ENCODE measurements at places on chromosomes 16 and 17.

DNA sequence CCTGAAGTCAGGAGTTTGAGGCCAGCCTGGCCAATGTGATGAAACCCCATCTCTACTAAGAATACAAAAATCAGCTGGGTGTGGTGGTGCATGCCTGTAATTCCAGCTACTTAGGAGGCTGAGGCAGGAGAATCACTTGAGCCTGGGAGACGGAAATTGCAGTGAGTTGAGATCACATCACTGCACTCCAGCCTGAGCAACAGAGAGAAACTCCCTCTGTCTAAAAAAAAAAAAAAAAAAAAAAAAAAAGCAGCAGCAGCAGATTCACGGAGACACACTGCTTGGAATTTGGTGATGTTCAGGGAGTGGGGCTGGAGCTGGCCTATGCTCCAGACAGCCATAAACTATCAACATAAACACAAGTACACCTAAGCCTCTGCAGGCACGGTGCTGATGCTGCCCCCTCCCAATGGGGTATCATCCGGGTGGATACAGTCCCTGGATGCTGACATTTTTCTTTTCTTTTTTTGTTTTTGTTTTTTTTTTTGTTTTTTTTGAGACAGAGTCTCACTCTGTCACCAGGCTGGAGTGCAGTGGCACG, 39.6 kb upstream of the RHOT1 start:
- no peak for DNase-seq

DNA sequence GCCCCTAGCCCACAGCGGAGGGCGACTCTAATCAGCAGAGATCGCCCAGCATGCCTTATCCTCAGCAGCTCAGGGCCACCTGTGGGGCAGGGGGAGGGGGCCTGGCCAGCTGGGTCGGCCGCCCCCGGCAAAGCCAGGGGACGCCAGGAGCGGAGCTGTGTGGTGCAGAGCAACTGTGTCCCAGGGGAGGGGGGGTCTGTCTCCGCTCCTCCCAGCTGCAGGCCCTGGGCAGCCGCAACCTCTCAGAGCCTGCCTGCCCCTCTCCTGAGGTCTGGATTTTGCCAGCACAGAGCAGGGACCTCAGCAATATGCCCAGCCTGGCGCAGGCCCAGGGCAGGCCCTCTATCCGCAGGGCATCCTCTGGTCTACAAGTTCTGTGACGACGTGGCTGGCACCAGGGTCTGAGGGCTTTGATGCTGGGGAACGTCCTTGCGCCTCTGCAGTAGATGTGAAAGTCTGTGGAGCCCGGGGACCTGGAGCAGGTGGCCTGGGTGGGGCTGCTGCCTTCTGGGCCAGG, 36.5 kb upstream of the SLC38A10 start:
- no peak for DNase-seq

GRCh38 chr16:55330781-55331647, 7.0 kb downstream of the IRX6 start:
- no peak for DNase-seq

DNA sequence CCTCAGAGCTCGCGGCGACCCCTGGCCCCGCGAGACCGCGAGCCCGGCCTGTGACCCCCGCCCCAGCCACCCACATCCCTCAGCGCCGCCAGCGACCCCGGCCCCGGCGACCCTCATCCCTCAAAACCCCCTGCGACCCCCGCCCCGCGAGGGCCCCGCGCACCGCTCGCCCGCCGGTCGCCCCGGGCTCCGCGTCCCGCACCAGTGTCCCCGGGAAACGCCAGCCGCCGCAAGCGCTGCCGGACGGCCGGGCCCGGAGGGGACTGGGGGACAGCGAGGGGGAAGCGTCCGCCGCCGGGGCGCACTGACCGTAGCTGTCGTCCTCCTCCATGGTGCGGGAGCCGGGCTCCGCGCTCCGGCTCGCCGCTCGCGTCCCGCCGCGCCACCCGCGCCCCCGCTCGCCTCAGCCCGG, at the start of gene CYTH1:
CYTH1 (minus strand) TSS at position 381 of the 412 bp plus-strand sequence; CDS start at position 331, 50 bp downstream.
- DNase-seq = no peak

DNA sequence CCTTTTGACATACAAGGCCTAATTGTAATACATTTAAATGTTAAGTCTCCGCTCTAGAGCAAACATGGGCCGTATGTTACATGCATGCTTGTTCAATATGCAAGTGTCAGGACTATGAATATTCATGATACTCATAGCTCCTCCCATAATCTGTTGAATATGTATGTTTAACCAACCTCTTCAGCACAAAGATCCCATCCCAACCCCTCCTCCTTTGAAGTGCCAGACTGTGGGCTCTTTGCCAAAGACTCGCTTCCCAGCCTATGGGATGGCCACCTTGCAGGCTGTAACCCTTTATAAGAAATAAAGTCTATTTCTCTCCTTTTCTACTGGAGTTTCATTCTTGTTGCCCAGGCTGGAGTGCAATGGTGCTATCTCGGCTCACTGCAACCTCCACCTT, 156.2 kb downstream of the ABCC12 start:
- DNase-seq = no peak

Data from activated CD4-positive, alpha-beta T cell treated with anti-CD3 and anti-CD28 coated beads for 1 hour (primary cell).